ENCODE measurements at places on chromosomes 5 and 9.

DNA sequence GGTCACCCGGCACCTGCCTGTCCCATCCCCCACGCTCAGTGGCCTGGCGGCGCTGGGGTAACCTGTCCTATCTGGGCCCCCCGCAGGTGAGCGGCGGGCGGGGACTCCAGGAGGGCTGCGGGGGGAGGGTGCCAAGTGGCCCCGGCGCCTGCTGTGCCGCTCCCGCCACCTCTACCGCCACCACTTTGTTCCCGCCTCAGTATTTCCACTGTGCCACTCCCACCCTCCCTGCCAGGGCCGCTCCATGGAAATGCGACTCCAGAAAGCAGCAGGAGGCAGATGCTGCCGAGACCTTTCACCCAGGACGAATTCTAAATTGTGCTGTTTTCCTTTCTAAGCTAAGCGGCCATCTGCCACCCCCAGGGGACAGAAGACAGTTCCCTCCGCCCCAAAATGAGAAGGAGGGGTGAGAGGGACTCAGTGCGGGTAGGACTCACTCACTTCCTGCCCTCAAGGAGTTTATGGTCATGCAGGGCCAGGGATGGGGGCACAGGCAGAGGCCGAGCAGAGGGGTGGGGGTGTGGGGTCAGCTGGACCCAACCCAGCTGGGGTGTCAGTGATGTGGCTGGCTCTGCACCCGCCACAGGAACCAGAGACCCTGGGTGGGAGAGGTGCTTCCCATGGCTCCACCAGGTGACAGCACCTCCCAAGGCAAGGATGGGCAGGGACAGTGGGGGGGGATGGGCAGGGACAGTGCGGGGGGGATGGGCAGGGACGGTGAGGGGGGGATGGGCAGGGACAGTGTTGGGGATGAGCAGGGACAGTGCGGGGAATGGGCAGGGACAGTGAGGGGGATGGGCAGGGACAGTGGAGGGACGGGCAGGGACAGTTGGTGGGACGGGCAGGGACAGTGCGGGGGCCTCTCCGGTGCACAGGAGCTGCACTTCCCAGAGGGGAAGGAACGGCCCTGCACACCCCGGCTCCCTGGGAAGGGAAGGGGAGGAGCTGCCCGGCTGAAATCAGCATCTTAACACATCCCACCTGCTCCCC is 17.8 kb downstream of the NOTCH1 start:
- DNase-seq: no peak

GRCh38 chr5:138606378-138607064 is 31.3 kb upstream of the HSPA9 start:
- no peak for DNase-seq

GRCh38 chr5:72324189-72324825 is 4.1 kb downstream of the PTCD2 start:
- no peak for DNase-seq

GRCh38 chr9:113219186-113219936 is 1.7 kb downstream of the FKBP15 start:
- no peak for DNase-seq

GRCh38 chr5:98904780-98905179 is 24.0 kb downstream of the CHD1 start:
- no peak for DNase-seq

GRCh38 chr9:94773655-94774054 is 47.2 kb downstream of the AOPEP start:
- no peak for DNase-seq

Measured in activated CD4-positive, CD25-positive, alpha-beta regulatory T cell treated with anti-CD3 and anti-CD28 coated beads, Interleukin-2, amount 50 U/mL, for 72 hours (primary cell).